Astrocyte (in vitro differentiated cells and primary cell): ENCODE measurements at places on chromosomes 3 and 15.

- DNase-seq = peak; percentile 74
Observed at GRCh38 chr3:5264896-5265770, 77.6 kb downstream of the EDEM1 start.

DNA sequence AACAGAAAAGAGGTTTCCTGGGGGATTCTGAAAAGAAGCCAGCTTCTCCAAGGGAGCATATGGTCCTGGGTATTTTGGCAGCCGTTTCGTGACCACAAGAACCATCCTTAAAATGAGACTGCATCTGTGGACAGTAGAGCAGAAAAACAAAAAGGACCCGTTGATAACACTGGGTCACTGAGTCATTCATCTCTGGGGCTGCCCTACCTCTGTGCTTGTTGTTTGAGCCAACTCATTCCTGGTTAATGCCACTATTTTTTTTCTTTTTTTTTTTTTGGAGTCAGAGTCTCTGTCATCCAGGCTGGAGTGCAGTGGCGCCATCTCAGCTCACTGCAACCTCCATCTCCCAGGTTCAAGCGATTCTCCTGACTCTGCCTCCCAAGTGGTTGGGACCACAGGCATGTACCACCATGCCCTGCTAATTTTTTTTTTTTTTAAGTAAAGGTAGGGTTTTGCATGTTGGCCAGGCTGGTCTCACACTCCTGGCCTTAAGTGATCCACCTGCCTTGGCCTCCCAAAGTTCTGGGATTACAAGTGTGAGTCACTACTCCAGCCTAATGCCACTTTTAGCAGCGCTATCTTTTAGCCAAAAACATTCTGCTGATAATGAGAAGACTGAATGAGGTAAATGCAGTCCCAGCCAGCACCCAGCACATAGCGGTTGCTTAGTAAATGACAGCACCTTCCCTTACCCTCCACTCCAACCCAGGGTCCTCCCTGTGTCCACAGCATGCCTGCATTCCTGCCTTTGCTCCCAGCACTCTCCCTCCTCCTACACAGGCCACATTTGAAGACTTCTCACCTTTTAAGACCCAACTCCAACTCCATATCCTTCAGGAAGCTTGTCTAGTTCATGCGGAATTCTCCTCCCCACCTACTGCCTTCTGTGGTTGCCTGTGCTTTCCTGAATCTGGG, 9.1 kb upstream of the ISL2 start:
- peak; percentile 52 for DNase-seq

GRCh38 chr3:89762405-89762804, 655.0 kb downstream of the EPHA3 start:
- DNase-seq = no peak

DNA sequence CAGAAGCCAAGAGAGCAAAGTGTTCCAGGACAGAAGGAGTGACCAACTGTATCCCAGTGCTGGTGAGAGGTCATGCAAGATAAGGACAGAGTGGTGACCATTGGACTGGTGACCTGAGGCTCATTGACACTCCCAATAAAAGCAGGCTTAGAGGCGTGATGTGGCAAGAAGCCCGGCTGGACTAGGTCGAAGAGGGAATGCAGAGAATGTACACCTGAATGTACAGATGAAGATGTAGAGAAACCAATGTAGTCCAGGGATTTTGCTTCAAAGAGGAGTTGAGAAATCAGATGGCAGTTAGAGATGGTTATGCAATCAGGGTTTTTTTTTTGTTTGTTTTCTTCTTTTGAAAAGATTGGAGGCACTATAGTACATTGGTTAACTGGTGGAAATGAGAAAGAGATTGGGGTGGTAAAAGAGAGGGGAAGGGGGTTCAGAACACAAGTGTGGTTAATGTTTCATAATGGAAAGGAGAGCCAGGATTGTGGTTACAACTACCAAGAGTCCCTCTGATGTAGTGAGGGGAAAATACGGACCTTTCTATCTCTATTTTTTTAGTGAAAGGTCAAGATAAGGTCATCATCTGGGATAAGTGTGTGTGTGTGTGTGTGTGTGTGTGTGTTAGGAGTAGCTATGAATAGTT, 23.3 kb downstream of the ST3GAL6 start:
- no peak for DNase-seq

- DNase-seq = no peak
Observed at GRCh38 chr3:129313665-129314385, 35.2 kb downstream of the HMCES start.

- DNase-seq = no peak
Observed at GRCh38 chr15:71261909-71262308, 146.6 kb downstream of the THSD4 start.

GRCh38 chr3:189132231-189132671, 39.5 kb upstream of the TPRG1 start:
- DNase-seq = peak; percentile 92

GRCh38 chr15:82178061-82178460, 84.5 kb downstream of the EFL1 start:
- peak; percentile 83 for DNase-seq

GRCh38 chr15:55518009-55518408, 10.0 kb upstream of the DNAAF4 start:
- no peak for DNase-seq

DNA sequence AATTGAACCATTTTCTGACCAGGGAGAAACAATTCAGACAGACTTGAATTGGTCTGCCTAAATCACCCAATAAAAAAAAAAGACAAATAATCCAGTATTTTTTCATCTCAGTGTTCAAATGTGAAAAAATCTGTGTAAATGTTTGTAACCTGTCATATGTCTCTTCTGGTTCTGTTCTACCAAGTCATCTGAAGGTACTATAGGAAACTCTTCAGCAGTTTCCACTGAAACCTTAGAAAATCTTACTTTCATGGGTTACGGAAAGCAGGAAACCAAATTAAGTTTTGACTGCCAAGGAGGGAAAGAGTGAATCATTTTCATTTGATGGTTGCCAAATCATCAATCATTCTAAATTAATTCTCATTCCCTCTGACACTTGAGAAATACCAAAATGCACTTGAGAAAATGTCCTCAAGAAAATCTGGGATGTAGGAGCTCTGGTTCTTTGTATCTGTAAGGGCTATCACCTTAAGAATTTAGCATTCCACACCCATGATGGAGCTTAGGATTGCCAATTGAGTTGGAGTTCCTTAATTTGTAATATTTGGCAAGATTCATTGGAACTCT, 278.2 kb upstream of the KCNH8 start:
- DNase-seq = no peak

- no peak for DNase-seq
Observed at GRCh38 chr3:160929595-160929994, 173.6 kb downstream of the PPM1L start.

DNA sequence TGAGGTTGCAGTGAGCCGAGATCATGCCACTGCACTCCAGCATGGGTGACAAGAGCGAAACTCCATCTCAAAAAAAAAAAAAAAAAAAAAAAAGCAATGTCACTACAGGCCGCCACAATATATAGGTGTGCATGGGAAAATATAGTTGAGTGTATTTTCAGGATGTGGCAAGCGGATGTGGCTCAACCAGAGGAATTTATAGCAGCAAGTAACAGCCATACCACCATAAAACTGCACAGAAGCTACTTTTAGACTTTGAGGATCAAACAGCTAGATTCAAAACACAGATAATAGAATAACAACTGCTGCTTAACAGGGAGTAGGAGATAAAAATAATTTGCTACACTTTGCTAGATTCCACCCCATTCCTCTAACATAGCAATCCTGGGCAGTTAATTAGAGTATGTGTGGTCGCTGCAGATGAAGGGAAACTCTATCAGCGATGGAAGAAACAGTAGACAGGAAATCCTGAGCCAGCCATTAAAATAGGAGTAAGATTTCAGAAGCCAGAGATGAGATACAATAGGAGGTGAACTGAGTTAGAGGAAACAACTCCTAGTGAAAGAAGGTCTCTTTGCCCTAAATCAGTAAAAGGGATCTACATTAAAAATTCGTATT, 318.7 kb upstream of the STT3B start:
- DNase-seq = no peak

DNA sequence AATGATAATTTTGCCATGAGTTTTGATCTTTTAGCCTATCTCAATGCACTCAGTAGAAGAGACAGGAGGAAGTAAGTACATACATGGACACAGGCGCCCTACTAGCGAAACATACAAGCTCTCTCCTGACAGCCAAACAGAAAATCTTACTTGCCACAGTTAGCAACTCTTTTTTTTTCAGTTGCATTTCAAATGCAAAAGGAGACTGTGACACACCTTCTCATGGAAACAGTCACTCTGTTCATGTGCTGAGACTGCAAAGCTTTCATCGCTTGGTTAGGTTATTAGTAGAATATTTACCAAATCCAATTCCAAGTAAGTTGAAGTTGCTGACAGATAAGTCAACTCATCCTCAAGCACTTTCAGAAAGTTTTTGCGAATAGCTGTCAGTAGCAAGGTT, 223.3 kb downstream of the FOXP1 start:
- DNase-seq = no peak
